ENCODE measurements at places on chromosomes 4 and X.

- no peak for DNase-seq
Measured at GRCh38 chr4:109077505-109077904, 225.0 kb downstream of the COL25A1 start.

DNA sequence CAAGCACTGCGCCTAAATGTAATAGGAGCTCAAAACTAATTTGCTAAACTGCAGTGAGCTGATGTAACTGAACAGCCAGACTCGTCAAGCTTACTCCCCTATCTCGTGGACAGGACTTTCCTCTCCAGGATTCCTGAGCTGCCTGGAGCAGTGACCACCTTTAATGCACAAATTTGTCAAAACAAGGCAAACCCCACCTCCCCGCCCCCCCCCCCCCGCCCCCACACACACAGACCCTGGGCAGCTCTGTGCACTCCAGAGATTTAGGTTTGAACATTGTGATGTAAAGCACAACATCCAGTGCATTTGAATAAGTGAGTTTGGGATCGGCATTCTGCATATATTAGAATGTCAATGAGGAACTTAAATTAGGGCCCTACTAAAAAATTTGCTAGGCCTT is 77.7 kb upstream of the DHX15 start:
- DNase-seq = no peak

GRCh38 chr4:13543839-13544605 is at the start of gene NKX3-2:
Gene NKX3-2 (minus strand): TSS chr4:13544508. CDS start chr4:13544414, 94 bp downstream.
- peak; percentile 19 for DNase-seq

- no peak for DNase-seq
Measured at GRCh38 chrX:16112428-16112827, 10.9 kb upstream of the GRPR start.

DNA sequence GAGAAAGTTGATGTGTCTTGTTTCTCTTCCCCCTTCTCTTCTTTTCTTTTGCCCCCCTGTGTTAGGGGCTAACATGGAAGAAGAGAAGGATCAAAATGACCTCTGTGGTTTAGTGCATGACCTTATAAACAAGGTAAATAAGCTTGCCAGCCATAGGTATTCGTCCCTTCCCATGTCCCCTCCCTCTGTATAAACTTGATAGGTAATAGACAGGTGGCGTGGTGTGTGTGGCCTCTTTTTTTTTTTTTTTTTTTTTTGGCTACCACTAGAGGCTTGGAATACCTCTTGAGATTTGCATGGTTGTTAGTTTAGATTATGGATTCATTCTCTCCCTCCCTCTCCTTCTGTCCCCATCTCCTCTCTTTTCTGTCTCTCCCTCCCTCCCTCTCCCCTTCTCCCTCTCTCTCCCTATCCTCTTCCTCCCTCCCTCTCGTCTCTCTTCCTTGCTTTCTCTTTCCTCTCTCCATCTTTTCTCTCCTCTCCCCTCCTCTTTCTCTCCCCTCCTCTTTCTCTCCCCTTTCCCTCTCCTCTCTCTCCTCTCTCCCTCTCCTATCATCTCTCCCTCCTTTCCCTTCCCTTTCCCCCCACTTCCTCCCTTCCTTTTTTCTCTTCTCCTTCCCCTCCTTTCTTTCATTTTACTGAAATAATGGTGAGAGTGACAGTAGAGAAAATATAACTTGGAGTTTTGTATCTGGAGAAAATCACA is 134.4 kb downstream of the AFF1 start:
- no peak for DNase-seq

GRCh38 chr4:86959588-86960500 is 25.0 kb downstream of the AFF1 start:
- no peak for DNase-seq

GRCh38 chr4:62560858-62561257 is 1360.7 kb downstream of the ADGRL3 start:
- no peak for DNase-seq

DNA sequence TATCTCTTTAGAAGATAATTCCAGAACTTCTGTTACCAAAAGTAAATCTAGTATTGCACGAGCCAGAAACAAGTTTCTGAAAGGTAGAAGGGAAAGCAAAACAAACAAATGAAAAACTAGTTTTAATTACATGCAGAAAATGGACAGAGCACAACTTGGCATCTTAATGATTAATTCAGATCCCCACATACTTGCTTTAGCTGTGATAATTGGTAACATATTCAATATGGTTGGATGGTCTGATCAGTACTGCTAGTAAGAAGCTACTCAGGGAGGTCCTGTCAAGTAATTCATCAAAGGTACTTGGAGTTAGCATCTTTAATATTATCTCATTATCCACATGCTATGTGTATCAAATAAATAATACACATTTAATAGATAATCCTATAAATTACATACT is 204.3 kb downstream of the TRAM1L1 start:
- DNase-seq = no peak

GRCh38 chr4:81375745-81376144 is 96.0 kb downstream of the RASGEF1B start:
- no peak for DNase-seq

GRCh38 chr4:37124800-37125199 is 119.7 kb upstream of the NWD2 start:
- no peak for DNase-seq

- no peak for DNase-seq
Measured at GRCh38 chr4:122701965-122702364, 30.5 kb upstream of the BBS12 start.

- DNase-seq = no peak
Measured at GRCh38 chr4:26909369-26909768, 48.7 kb downstream of the STIM2 start.

- no peak for DNase-seq
Measured at GRCh38 chr4:128782875-128783614, 26.5 kb upstream of the JADE1 start.

DNA sequence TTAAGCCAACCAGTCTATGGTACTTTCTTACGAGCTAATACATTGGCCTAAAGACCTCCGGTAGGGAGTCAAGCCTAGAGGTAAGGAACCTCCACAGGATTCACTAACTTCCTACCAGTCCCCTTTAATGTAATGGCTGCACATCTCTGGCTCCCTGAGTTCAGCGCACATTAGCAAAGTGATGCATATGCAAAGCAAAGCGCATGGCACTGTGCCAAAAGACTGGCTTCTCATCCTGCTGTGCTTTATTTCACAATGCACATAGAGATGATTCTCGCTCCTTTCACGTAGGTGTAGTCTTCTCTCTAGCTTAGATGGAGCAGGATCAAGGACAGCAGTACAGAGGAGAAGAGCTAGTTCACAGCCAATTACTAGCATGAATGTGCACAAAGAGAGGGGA is 14.6 kb upstream of the CLTRN start:
- DNase-seq = no peak

GRCh38 chr4:168586926-168587325 is 90.1 kb downstream of the PALLD start:
- no peak for DNase-seq

GRCh38 chr4:146269228-146269653 is 54.9 kb downstream of the REELD1 start:
- DNase-seq = no peak

DNA sequence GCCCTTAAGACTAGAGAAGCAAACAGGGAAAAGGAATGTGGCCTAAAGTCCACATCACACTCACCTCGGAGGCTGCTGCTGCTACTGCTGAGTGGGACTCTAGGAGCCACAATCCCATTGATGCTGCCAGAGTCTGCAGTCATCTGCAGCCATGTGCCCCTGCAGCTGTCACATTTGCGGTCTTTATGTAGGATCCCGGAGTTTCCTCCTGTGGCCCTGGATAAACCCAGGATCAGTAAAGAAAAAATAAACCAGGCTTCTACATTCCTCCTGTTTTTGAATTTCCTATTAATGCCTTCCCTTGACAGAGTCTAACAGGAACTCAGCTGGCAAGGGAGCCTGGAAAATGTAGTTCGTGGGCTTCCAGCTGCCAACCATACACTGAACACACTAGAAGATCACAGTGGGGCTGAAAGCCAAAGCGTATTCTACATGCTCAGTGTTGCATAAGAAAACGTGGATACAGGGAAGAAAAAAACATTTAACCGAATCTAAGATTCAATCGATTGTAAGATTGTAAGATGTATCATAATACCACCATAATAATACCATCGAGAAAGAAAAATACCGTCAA is 10.3 kb upstream of the PHEX start:
- no peak for DNase-seq

- no peak for DNase-seq
Measured at GRCh38 chr4:141036786-141037185, 96.5 kb downstream of the RNF150 start.

- DNase-seq = no peak
Measured at GRCh38 chr4:107319386-107319785, 283.3 kb upstream of the DKK2 start.

GRCh38 chr4:80560337-80560736 is 224.8 kb downstream of the CFAP299 start:
- DNase-seq = no peak

DNA sequence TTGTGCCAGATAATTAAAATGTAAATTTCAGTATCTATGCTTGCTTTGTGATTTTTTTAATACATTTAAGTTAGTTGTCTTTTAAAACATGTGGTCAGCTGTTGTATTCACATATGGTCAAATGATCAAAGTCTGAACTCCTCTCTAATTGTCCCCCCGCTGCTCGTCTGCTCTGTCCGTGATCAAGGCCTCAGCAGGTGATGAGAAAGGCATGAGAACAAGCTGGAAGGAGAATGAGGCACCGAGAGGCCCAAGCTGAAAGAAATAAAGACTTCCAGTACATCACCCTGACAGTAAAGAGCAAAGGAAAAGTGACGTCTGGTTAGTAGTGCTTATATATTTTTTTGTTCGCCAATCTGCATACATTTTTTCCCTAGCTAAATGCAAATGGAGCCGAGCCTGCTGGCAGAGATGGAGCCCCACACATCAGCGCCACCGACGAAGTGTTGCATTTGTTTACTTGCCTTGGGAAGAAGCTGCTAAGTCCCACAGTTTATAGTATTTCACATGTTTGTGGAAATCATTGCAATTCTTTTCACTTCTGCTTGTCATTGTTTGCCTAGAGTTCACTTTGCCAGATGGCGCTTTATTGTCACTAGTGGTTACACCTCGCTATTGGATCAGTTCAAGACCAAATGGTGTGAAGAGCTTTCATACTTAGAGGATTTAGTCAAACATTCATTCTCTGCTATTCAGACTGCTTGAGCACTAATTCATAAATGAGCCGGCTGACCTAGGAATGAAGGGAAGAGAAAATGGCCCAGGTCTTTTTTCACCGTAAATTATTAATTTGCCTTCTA is 181.5 kb downstream of the ZIC3 start:
- no peak for DNase-seq

DNA sequence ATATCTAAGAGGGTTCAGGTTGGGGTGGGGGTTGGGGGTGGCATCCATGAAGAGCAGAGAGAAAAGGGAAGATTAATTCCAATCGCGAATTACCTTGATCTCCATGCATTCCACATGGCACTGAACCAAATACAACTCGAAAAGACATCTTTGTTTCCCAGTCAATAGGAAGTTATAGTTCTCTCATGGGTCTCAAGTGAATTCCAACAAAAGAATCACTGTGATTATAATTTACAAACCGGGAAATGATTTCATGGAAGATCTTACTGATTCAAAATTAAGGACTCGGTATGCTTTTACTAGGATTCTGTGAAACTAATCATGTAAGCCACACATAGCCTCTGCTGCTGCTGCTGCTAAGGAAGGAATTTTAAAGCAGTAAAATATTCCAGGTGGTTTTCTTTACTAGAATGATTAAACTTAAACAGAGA is 26.6 kb upstream of the AMELX start:
- DNase-seq = no peak

- DNase-seq = no peak
Measured at GRCh38 chrX:130826249-130826648, 76.8 kb downstream of the ENOX2 start.

- no peak for DNase-seq
Measured at GRCh38 chrX:137482136-137482535, 83.8 kb upstream of the ZIC3 start.

DNA sequence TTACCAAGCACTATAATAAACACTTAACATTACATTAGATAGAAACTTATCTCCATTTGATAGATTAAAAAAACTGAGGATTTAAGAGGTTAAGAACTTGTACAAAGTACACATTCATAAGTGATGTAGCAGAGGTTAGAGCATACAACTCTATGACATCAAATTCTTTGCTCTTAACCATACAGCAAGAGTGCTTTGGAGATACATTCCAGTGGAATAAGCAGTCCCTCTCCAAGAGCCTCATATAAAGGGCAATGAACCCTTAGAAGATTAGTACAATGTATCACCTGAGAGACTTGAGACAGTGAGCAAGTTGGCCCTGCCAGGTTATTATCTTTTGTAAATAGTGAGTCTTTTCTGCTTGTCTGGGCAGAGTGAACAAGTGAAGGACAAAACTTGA is 600.4 kb upstream of the CT83 start:
- no peak for DNase-seq
